ENCODE measurements at places on chromosomes 3 and 15.

- no peak for DNase-seq
These were observed 27.9 kb upstream of the ACKR4 start for GRCh38 chr3:132569153-132569552.

GRCh38 chr15:48856942-48857341, 21.0 kb upstream of the EID1 start:
- no peak for DNase-seq

DNA sequence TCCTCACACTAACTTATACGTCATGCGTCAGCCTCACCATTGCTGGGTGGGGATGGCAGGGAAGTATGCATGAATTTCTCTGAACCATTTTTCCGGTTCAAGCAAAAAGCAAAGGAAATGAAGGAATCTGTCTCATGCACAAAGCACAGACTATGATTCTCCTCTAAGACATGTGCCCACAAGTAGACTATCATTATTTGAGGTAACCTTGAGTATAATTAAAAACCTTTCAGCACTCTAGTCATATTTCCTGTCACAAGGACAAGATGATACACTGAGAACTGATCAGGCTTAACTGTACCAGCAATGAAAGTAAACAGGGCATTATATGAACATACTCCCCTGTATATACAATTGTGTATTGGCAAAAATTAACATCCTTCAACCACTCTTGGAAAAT, 56.7 kb upstream of the TSC22D2 start:
- no peak for DNase-seq

GRCh38 chr15:42503825-42504224, 8.4 kb downstream of the SNAP23 start:
- no peak for DNase-seq

DNA sequence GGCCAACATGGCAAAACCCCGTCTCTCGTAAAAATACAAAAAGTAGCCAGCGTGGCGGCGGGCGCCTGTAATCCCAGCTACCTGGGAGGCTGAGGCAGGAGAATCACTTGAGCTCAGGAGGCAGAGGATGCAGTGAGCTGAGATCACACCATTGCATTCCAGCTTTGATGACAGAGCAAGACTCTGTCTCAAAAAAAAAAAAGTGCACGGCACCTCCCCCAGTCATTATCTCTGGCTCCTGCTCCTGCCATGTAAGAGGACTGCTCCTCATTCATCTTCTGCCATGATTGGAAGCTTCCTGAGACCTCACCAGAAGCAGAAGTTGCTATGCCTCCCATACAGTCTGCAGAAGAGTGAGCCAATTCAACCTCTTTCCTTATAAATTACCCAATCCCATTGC, 4.0 kb upstream of the ALG1L2 start:
- no peak for DNase-seq

DNA sequence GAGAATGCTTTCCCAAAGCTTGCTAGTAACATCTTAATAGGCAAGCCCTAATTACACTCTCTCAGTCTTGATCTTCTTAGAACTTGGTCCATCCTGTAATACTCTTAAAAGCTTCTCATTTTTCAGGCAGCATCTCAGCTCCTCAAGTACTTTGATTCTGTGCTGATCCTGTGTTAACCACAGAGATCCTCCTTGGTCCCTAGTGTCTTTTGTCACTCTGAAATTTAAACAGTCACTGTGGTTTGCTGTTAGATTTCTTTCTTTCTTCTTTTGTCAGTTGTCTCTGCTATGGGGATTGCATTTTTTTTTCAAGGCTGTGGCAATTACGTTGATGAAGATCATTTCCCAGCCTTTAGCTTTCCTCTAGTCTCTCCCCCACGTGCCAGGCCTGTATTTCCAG, 26.0 kb upstream of the UBE3A start:
- DNase-seq = no peak

DNA sequence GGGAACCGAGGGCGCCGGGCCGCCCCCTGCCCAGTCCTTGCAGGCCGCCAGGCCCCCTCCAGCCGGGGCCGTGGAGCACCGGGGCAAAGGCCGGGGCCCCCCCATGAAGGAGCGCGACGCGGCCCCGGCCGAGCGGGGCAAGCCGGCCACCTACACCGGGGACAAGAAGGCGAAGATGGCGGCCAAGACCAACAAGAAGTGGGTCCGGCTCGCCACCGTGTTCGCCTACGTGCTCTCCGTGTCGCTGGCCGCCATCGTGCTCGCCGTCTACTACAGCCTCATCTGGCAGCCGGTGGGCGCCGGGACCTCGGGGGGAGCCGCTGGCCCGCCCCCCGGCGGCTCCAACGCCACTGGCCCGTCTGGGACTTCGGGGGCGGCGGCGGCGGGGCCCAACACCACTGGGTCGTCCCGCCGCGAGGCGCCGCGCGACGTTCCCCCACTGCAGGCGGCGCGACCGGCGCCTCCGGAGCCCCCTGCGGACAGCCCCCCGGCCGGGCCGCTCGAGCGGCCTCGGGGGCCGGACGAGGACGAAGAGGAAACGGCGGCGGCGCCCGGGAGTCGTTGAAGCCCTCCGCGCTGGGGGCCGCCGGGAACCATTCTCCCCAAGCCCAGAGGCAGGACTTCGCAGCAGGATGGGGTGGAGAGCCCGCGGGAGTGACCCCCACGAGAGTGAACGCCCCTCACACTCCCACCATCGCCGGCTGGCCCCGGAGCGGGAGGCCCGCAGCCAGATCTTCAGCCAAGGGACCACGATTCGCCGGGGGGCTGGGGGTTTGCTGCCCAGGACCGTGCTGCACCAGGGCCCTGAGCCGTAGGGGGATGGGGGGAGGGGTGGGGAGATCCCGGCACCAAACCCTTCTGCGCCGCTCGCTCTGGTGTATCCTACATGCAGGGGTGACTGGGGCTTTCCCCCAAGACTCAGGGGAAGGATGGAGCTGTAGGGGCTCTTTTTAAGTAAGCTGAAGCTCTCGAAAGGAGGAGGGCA, 753 bp downstream of the INAFM2 start:
- no peak for DNase-seq

- DNase-seq = no peak
These were observed 67.9 kb downstream of the FEM1B start for GRCh38 chr15:68345481-68345880.

GRCh38 chr15:77420610-77421369, at the start of gene HMG20A:
Gene HMG20A, plus strand, starts transcription at chr15:77420888. Its CDS starts 37,520 bp downstream, at chr15:77458408.
- DNase-seq = peak; percentile 75

DNA sequence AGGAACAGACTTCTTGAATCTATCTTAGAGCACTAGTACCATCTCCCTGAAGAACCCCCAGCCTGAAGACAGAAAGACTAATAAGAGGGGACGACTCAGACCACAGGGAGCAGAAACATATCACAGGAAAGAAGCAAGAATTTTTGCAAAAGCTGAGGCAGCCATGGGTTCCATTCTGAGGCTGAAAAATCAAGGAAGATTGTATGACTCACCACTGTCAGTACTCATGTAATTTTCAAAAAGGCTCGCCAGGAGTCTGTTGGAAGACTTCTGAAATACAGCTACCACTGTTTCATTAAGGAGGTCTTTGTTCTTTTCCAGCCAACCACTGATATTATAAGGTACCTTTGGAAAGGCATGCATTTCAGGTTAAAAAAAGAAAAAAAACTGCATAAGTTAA, 47.5 kb downstream of the MYH15 start:
- no peak for DNase-seq

DNA sequence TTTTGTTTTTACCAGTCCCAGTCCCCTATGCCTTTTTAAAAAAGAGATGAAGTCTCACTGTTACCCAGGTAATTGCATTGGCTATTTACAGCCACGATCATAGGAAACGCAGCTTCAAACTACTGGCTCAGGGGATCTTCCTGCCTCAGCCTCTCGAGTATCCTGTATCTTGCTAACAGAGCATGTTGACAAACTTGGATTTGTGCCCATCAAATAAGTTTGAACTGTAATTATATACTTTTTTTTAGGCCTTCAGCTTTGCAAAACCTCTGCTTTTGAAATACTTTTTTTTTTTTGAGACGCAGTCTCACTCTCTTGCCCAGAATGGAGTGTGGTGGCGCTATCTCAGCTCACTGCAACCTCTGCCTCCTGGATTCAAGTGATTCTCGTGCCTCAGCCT, 3.0 kb upstream of the EDEM1 start:
- DNase-seq = no peak

DNA sequence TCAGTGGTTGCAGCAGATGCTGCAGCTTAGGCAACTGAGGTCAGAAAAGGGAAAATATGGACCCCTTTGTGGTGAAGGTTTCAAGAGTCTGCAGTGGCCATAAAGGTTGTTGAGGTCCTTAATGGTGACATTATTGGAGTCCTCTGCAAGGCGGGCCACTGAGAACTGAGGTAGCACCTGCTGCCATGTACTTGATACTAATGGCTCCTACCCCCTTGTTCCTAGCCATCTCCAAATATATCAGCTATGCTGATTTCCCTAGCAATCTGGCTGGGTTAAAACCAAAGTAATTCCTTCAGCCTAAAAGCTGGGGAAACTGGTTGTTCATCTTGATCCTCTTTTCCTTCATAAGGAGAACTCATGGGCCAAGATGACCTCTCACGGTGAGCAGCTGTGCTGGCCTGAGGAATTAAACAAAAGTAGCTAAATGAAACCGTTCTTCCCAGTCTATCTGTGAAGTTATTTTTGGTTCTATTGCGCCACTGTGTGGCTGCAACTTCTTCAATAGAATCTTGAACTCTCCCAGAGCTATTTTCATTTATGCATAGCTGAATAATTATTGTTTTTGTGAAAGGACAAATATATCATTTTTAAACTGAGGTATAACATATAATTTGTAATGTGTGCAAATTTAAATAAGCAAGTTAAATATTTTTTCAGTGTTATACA, 76.1 kb upstream of the PLSCR4 start:
- DNase-seq = no peak

GRCh38 chr3:129644836-129645235, 38.4 kb upstream of the PLXND1 start:
- no peak for DNase-seq

- DNase-seq = no peak
These were observed 19.7 kb upstream of the DNAJC19 start for GRCh38 chr3:181009225-181009624.

DNA sequence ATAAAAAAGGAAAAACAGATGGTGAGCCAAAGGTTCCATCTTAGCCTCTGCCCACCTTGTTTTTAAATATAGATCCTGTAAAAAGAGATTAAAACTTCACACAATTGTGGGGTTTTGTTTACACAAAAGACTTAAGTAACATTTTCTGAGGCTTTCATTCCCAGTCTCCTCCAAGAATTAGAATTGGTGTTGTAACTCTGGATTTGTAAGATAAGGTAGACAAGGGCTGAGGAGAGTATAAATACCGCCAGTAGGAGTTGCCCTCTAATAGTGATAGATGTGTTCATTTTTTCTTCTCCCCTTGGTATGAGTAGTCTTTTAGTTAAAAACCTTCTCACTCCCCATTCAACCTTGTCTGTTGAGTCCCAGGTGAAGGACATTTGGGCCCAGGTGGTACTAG, 8.5 kb downstream of the MINDY2 start:
- no peak for DNase-seq

DNA sequence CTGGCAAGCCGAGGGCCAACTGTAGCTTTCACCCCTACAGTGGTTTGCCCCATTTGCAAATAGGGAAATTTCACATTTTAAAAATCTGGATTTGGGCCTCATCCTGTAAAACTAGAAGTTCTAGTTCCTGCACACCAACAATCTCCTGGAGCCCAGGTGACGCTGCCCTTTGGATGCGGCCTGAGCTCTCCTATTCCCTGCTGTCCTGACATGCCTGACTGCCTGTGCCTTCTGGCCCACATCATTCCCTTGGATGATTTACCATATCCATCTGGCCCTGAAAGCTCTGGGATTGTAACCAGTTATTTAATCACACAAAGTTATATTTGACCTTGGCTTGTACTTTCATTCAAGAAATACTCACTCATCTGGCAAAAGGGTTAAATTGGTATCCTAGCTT, 272.3 kb downstream of the ARRDC4 start:
- no peak for DNase-seq

GRCh38 chr3:78894787-78895186, 873.0 kb downstream of the ROBO1 start:
- no peak for DNase-seq

- no peak for DNase-seq
These were observed 7.9 kb upstream of the FURIN start for GRCh38 chr15:90860450-90860849.

GRCh38 chr3:5974630-5975322, 787.3 kb downstream of the EDEM1 start:
- DNase-seq = no peak

- DNase-seq = peak; percentile 17
These were observed 1.7 kb downstream of the KNL1 start for GRCh38 chr15:40595773-40596172.

All from NCI-H345 (cell line).